Thoracic aorta endothelial cell (primary cell): ENCODE measurements at places on chromosomes 4 and X. TPM values are rescaled to one million over a fixed set of nuclear protein-coding genes. Genes with fewer than 3 reads are reported as not detected.

The TMPRSS11B gene
- not detected in 2 replicates for total RNA-seq

The BRS3 gene
- not detected in 2 replicates for total RNA-seq

The FAM47A gene
- total RNA-seq: not detected in 2 replicates

The HS3ST1 gene
- 2.9 and 4.9 TPM in 2 replicates for total RNA-seq

The ZIC3 gene
- not detected in 2 replicates for total RNA-seq

The SLC10A6 gene
- total RNA-seq: 0.40 TPM in 1 of 2 replicates, not detected in the other
